ENCODE measurements at places on chromosomes 5 and 9.

- DNase-seq: no peak
Observed at GRCh38 chr9:2808105-2808504, 35.8 kb downstream of the PUM3 start.

DNA sequence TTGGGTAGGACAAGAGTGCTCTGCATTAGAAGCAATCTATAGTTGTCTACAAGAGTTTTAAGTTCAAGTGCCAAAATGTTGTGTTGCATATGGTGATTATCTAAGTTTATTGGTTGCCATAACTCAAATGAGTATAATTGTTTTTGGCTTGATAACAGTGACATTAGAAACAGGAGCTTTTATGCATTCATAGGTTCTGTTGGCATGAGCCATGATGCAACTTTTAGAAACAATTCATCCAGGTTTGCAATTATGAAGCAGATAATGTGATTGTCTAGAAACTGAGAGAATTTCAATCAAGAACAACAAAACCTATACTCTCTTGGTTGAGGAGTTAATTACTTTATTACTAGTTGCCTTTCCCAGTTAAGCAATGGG lies 137.0 kb downstream of the PBX3 start:
- no peak for DNase-seq

DNA sequence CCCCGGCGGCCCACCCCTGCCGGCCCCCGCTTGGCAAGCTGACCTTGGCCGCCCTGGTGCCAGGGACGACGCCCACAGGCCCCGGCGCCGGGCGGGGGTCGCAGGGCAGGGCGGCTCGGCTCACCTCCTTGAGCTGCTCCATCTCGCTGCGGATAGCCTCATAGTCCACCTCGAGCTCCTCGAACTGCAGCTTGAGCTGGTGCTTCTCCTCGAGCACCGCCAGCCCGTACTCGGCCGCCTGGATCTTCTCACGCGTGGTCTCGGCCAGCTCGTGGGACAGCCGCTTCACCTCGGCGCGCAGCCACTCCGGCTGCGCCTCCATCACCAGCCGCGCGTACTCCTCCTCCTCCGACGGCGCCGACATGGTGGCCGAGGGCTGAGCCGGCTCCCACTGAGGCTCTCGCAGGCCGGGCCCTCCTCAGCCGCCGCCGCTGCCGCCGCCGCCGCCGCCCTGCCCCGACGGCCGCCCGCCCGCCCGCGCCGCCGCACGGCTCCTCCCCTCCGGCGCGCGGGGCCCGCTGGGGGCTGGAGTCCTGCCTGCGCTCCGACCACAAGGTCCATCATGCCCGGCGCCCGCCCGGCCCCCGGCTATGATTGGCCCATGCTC lies at the start of gene BICD2:
Gene BICD2 (minus strand): TSS at position 453 of the 607 bp plus-strand sequence. CDS start 89 bp downstream, at position 364.
- DNase-seq: no peak

DNA sequence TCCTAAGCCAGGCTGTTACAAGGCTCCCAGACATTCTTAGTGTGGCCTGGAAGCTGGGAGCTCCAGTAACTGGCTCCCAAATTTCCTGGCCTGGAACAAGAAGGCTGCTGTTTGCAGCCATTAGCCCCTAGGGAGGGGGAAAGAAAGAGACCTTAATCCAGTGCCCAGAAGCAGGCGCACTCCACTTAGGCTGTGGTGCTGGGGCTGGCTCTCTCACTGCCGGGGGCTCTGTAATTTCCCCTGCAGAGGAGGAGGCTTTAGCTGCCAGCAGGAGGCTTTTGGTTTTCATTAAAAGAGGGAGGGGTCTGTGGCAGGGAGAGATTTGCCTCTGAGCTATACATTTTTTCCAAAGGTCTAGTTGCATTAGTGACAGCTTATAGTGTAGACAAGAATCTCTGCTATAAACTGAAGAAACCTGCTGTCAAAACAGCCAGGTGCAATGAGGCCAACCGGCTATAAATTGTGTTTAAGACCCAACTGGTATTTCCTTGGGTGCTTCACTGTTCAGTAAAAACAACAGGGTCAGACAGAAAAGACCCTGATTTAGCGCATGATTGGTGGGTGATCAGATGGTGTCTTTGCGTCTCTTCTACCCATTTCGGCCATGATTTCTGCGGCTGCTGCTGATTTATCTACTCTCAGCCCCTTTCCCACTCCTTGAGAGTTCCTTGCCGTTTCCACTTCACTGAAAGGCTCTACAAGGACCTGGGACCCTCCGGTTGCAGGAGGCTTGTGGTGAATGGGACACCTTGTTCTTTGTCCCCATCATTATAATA lies 254.6 kb downstream of the AOPEP start:
- DNase-seq: no peak

DNA sequence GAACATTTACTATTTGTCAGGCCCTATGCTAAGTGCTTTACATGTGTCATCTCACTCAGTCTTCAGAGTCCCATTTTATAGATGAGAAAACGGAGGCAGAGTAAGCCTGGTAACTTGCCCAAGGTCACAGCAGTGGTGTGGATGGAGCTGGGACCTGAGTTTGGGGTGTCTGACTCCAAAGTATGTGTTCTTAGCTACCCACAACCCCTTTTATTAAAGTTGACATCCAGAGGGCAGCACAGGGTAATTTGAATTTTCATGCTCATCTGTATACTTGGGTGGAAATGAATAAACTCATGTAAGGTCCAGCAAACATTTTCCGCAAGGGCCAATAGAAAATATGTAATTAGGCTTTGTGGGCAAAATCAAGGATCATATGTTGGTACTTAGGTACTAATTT lies 93.4 kb upstream of the SLC25A48 start:
- no peak for DNase-seq

GRCh38 chr9:87613265-87614111 lies 112.4 kb upstream of the CTSL start:
- no peak for DNase-seq

DNA sequence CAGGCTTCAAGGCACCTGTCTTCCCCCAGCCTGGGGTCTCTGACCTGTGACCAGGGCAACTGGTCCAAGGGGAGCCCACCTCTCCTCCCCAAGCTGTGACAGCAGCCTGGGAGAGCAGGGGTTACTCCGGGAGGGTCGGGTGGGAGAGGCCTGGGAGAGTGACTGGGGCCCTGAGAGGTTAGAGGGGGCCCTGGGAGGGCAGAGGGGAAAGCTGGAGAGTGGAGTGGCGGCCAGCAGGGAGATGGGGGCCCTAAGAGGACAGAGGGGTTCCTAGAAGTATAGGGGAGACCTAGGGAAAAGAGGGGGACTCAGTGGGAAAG lies 302 bp downstream of the LCN9 start:
- DNase-seq: no peak

DNA sequence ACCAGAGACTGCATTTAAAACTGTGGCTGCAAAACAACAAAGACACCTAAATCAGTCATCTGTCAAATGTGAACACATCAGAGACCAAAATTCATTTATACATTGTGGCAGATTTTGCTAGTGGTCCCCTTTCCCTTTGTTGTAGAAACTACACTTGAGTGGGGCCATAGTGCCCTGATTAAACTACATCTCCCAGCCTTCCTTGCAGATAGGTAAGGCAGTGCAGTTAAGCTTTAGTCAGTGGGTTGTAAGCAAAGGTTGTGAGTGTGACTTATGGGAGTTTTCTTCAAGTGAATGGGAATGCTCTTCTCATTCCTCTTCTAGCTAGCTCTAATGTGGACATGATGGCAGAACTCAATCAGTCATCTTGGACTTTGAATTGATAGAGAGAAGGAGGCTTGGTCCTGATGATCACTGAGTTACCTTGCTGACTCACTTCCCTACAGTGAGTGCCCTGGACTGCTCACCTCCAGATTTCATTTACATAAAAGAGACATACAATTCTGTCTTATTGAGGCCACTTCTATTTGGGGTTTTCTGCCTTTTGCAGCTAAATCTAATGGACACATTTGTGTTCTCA lies 35.2 kb upstream of the SPARC start:
- DNase-seq: no peak

DNA sequence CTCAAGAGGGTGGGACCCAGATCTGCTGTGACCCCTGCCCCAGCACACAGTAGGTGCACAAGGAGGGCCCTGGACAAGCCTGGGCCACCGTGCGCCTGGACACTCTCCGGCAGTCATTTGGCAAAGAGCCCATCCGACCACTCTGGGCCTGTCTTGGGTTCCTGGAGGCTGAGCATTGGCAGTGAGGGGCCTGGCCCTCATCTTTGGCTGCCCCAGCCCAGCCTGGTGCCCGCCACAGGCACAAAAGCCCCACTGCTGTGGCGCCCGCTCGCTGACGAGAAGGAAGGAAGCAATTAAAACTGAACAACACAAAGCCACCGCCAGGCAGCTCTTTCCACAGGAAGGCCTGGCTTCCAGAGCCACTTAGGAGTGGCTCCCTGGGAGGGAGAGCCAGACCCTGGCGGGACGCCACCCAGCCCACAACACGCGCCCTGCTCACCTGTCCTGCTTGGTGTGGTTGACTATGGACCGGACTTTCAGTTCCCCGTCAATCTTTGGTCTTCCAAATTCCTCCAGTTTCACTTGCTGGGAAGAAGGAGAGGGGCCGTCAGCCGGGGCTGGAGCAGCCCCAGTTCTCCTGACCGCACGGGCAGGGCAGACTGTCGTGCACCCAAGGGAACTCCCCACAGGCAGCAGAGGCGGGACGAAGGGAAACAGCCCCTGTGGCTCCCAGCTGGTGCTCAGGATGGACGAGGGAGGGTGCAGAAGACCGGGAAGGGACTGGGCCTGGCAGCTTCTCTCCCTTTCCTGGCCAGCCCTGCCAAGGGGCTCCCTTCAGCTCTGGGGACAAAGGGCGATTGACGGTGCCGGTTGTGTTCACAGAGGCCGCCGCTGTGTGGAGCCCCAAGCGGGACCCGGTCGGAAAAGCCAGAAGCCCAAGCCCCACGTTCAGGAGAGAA lies 50.9 kb upstream of the SARDH start:
- no peak for DNase-seq

- DNase-seq: no peak
Observed at GRCh38 chr5:149133795-149134777, 7.2 kb upstream of the ABLIM3 start.
